ENCODE measurements at places on chromosomes 12 and 14.

- DNase-seq = no peak
- no peak overlapping the region for H3K27ac ChIP-seq
- no peak overlapping the region for H3K4me3 ChIP-seq
Observed at GRCh38 chr12:57563358-57563757, 13.5 kb downstream of the KIF5A start.

DNA sequence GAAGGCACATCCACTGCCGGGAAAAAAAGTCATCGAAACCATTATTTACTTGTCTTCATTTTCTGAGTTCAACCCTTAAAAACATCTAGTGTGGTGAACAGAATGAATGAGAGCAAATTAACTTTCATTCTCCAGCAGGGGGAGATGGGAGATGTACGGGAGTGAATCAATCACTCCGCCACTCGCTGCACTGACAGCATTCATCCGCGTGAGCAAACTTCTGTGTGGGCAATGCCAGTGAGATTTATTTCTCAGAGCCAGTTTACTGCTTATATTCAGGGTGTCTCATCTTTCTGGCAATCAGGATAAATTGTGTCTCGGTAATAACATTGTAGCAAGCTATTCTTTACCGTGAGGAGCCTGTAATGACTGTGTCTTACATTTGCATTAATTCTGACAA lies 463.6 kb upstream of the MIS18BP1 start:
- no peaks in the 10 kb centered on the region for H3K36me3 ChIP-seq
- no peak overlapping the region for H3K27ac ChIP-seq
- no peaks in the 10 kb centered on the region for H3K27me3 ChIP-seq

- H3K4me1 ChIP-seq = peaks cover 59% of the 10 kb centered on the region
- no peaks in the 10 kb centered on the region for H3K27me3 ChIP-seq
- H3K27ac ChIP-seq = no peak overlapping the region
- DNase-seq = no peak
Observed at GRCh38 chr12:88570103-88570502, 10.2 kb downstream of the KITLG start.

DNA sequence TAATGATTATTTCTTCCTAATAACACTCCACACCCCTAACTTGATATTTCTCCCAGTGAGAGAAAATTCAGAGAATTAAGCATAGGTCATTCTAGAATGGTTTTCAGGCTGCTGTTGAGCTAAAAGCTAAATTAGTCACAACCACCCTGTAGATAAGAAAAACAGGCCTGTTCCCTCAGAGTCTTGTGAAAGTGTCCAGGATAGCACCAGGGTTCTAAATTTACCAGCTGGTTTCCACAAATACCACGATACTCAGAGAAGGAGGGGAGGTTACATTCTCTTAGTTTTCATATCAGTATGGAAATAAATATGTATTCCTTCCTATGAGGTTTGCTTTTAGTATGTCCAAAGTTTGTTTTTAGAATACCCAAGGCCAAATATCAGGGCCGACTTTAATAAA lies 66.0 kb upstream of the YARS2 start:
- no peaks in the 10 kb centered on the region for H3K27me3 ChIP-seq
- DNase-seq = no peak
- H3K27ac ChIP-seq = no peak overlapping the region
- no peaks in the 10 kb centered on the region for H3K4me1 ChIP-seq
- H3K4me3 ChIP-seq = no peak overlapping the region
- H3K36me3 ChIP-seq = no peaks in the 10 kb centered on the region

GRCh38 chr12:12880537-12880936 lies 10.8 kb upstream of the GPRC5A start:
- H3K4me1 ChIP-seq = no peaks in the 10 kb centered on the region
- no peaks in the 10 kb centered on the region for H3K36me3 ChIP-seq
- DNase-seq = no peak
- no peak overlapping the region for H3K27ac ChIP-seq
- H3K4me3 ChIP-seq = no peak overlapping the region

DNA sequence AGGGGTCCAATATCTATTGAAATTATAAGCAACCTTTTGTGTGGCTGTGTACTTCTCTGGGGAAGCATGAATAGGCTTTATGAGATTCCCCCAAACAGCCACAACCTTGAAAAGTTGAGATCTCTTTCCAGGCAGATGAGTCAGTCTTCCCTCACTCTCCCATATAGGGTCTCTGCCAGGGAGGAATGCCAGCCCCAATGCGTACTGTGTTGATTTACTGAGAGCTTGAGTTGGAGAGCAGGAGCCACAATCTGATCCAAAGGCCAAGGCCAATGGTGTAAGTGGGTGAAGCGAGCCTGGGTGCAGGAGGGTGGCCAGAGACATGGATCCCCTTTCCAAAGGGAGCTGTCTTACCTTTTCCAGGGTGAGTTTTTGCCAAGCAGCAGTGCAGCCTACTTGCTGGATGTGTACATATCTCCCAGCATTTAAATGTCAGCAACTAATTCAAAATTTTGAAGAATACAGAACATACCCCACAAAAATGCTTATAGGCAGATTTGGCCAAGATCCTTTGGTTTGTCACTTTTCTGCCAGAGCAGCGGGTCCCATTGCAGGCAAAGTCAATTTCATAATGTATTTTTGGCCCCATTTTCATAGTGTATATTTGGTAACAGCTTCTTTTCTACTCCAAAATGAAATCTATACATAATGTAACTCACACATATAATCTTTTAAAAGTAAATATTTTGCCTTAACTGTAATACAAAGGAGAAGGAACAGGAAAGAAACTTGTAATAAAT lies 88.2 kb downstream of the TBC1D30 start:
- no peaks in the 10 kb centered on the region for H3K36me3 ChIP-seq
- no peaks in the 10 kb centered on the region for H3K27me3 ChIP-seq
- no peak overlapping the region for H3K4me3 ChIP-seq
- H3K27ac ChIP-seq = no peak overlapping the region
- no peak for DNase-seq

All from vagina (tissue), 2 donors.